ENCODE measurements at places on chromosomes 16 and 17.

DNA sequence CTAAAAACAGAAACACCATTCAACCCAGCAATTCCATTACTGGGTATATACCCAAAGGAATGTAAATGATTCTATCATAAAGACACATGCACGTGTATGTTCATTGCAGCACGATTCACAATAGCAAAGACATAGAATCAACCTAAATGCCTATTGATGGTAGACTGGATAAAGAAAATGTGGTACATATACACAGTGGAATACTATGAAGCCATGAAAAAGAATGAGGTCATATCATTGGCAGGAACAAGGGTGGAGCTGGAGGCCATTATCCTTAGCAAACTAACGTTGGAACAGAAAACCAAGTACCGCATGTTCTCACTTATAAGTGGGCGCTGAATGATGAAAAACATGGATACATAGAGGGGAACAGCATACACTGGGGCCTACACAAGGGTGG, 77.2 kb upstream of the MYOCD start:
- no peak for DNase-seq

GRCh38 chr17:13646969-13647542, 45.3 kb upstream of the HS3ST3A1 start:
- DNase-seq, result no peak

DNA sequence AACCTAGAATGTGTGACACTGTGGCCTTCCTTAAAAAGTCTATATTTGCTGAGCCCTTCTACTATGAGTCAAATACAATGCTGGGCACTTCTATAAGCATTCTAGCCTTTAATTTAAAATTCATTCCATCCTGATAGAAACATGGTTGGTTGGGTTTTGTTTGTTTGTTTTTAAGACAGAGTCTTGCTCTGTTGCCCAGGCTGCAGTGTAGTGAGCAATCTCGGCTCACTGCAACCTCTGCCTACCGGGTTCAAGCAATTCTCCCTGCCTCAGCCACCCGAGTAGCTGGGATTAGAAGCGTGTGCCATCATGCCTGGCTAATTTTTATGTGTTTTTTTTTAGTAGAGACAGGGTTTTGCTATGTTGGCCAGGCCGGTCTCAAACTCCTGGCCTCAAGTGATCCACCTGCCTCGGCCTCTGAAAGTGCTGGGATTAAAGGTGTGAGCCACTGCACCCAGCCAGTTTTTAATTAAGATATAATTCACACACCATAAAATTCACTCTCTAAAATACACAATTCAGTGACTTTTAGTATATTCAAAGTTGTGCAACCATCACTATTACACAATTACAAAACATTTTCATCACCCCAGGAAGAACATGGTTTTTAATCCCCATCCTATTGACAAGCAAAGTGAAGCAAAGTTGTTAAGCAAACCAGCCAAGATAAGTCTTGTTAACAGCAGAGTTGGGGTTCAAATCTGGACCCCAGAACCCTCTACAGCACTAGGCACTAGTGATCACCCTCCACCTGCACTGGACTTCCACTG, 42.8 kb downstream of the CMTM4 start:
- DNase-seq, result no peak

GRCh38 chr16:746637-747036, 5.8 kb upstream of the CIAO3 start:
- no peak for DNase-seq

GRCh38 chr17:35130392-35130791, 9.0 kb downstream of the FNDC8 start:
- no peak for DNase-seq

DNA sequence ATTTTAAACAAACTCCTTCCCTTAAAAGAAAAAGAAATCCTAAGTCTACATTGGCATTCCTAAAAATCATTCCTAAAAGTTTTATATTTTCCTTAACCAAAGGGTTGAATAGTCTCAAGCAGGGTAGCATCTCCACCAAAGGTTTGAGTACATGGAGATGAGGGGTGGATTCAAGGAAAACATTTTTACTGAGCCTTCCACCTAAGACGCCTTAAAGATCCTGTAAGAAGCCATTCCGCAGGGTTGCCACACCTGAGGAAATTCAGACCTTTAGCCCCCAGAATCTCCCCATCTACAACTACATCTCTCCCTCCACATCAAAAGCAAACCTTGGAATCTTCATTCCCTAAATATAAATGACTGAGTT, 7.7 kb upstream of the AKTIP start:
- DNase-seq, result no peak

GRCh38 chr17:75542728-75543336, 17.3 kb downstream of the LLGL2 start:
- no peak for DNase-seq

- no peak for DNase-seq
Observed at GRCh38 chr17:80693511-80693910, 148.9 kb downstream of the RPTOR start.

DNA sequence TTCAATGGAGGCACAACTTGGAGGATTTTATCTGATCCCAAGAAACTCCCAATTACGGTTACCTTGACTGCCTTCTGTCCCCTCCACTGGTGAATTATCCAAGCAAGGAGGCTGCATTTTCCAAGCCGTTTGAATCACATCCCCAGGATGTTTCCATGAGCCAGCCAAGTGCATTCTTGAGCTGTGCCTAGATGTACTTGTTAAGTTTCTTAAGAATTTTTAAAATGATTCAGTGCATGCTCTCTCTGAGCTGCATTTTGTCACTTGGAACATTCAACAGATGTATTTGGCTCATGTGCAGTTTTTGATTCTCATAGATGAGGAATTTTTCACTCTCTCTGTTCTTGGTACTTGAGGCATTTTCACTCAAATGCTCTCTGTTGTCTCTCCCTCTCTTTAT, 202.6 kb upstream of the MYOCD start:
- no peak for DNase-seq

DNA sequence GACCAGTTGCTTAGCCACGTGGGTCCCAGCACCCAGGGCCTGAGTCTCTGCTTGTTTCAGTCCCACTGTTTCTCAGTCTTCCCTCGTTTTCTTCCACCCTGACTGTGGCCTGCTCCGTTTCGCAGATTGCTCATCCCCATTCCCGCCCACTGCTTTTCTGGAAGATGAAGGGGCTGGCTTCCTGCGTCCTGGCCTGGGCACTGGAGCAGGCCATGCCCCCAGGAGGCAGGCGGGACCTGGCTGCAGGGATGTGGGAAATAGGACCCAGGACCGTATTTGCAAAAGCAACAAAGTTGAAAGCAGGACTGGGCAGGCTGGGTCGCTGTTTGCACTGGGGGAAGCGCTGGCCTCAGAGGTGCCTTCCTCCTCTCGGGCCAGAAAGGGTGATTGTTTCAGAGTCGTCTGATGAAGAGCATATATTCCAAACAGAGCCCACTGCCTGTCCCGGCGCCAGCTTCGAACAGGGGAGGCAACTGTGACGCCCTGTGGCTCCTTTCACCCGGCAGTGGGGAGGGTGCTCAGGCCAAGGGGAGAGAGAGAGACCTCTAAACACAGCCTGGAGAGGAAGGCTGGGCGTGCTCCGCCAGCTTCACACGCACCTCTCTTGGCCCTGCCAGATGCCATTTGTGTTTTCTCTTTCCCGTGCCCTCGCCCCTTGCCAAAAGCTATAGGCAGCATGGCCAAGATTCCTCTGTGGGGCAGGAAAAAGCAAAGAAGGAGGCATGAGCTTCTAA, 108.6 kb downstream of the CMIP start:
- DNase-seq, result no peak

DNA sequence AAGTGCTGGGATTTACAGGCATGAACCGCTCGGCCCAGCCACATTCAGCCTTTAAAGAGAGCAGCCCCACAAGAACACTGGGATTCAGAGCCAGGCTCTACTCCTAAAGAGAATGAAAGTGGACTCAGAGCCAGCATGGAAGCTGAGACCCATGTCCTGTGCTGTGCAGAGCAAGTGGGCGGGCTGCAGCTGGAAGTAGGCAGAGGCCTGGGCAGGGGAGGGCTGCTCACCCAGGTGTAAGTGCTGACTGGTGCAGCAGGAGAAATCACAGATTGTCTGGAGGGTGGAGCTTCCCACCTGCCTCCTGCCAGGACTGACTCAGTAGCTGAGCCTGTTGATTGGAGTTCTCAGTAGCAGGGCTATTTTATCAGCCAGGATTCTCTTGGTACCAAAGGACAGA, 178.7 kb downstream of the KATNIP start:
- no peak for DNase-seq

GRCh38 chr16:53952215-53953208, 248.6 kb downstream of the FTO start:
- DNase-seq, result no peak

DNA sequence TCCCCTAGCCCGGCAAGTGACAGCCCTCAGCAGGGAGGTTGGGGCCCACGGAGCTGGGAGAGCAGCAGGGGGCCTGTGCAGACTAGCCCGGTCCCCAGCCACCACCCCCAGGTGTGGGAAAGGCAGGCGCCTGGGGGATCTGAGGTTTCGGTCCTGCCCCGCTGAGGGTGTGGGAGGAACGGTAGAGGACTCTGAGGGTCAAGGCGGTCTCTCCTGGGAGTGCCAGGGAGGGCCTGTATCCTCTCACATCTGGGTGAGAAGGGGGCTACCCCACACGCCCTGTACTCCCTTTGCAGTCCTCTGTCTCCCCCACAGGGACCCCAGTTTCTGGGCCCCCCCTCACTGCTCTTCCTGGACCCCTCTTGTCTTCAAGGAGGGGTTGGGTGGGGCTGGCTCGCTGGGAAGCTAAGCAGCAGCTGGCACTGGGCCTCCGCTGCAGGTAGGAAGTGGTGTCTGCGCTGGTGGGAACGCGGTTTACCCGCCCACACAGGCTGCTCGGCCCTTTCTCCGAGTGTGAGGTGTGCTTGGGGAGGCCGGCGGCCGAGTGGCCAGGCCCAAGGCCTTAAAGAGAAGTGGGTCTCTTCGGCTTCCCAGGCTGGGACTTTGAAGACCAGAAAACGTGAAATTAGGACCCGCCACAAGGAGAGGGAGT, 15.4 kb downstream of the CD7 start:
- DNase-seq, result peak; percentile 58

GRCh38 chr17:37265446-37266173, 110.2 kb upstream of the C17orf78 start:
- no peak for DNase-seq

DNA sequence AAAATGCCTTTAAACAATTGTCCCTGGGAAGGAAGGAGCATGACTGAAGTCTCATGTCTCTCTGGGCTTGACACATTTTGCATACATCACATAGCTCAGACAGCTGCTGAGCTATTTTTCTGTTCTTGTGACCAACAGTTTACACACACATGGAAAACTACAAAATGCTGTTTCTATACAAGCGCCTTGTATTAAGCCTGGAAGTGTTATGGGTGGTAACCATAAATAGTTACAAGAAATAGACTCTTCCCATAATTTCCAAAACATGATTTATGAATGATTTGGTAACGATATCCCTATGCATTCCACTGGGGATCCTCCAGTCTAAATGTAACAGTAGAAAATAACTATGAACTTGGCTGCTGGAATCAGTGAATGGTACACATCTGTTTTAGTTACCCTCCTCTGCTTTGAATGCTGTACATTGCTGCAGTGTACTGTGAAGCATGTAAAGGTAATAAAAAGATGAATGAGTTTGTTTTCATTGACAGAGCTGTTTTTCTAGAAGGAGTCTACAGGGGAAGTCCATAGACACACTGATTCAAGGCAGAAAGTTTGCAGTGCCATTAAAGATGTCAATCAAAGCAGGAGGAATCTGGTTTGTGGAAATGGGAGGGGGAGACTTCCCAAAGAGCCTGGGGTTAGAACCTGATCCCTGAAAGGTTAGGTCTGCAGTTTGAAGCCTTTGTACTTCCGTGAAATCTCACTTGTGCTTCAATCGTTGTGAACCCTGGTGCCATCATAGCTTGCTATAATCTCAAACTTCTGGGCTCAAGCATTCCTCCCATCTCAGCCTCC, 5.0 kb downstream of the ACSF2 start:
- no peak for DNase-seq

GRCh38 chr17:48905987-48906515, 2.2 kb upstream of the UBE2Z start:
- no peak for DNase-seq

GRCh38 chr17:48213797-48214196, 106.2 kb downstream of the SNX11 start:
- no peak for DNase-seq

- DNase-seq, result no peak
Observed at GRCh38 chr16:30947859-30948666, 805 bp upstream of the ORAI3 start.

DNA sequence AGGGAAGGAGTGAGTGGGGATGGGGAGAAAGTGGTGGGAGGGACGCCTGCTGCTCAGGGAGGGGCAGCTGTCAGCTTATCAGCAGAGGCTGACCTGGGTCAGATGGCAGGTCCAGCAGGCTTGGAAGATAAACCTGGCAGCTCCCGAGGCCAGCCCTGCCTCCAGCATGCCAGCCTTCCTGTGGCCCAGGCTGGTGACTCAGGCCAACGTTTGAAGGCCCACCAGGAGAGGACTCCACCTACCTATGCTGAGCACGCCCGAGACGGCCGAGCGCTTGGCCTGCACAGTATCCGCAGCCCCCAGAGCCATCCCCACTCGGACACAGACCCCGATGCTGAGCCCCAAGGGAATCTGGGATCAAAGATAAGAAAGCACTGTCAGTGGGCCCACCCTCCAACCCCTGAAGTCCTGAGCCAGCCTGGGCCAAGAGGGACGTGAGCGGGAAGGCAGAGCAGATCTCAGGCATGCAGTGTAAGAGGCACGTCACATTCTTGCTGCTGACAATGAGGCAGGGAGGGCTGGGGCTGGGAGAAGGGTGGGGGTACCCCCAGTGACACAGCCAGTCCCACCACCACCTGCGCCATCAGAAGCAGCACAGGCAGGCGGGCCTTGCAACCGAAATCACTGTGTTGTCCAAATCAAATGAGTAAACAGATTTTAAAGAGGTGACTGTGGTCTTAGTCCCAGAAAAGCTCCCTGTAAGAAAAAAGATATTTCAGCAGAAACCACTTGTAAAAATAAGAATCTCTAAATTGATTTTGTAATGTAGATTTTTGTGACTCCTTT, 12.4 kb downstream of the SLC47A2 start:
- DNase-seq, result no peak

GRCh38 chr16:14337303-14338191, 266.4 kb downstream of the MRTFB start:
- no peak for DNase-seq

GRCh38 chr17:46028374-46028773, 29.3 kb downstream of the STH start:
- no peak for DNase-seq

DNA sequence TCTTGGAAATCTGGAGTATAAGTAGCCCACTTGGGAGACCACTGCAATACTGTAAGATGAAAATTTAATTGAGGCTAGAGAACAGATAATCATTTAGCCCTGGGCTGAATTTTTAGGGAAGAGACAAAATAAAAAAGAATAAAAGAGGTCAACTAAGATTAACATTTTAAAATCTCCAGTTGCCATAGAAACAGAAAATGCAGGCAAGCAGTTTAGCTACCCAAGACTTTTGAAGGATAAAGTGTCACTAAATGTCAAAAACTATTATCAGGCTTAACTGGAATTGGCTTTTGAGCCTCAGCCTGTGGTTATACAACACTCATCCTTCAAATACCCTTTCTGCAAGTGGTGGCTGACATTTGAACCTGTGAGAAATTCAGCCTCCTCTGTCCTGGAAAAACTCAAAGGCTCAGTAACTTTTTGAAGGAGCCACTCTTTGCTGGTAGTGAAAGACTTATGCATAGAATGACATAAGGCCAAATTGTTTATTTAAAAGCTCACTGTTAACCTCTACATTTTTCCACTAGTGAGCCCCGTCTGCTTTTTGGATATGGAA, 220.7 kb upstream of the KCNJ16 start:
- DNase-seq, result no peak

- DNase-seq, result peak; percentile 44
Observed at GRCh38 chr17:17781591-17782496, 54.9 kb downstream of the SREBF1 start.

- no peak for DNase-seq
Observed at GRCh38 chr16:26240807-26241206, 549.0 kb downstream of the HS3ST4 start.

GRCh38 chr16:57600952-57601580, 27.4 kb upstream of the ADGRG1 start:
- DNase-seq, result no peak
